ENCODE measurements at places on chromosomes 5 and 9. TPM values are rescaled to one million over a fixed set of nuclear protein-coding genes. Genes with fewer than 3 reads are reported as not detected.

The SOWAHA gene
- total RNA-seq = not detected

The CRB2 gene
- not detected for total RNA-seq

The OR2K2 gene
- total RNA-seq = not detected

The EIF4E1B gene
- not detected for total RNA-seq

The CCL28 gene
- under 0.01 TPM for total RNA-seq

The LCN9 gene
- total RNA-seq = not detected

The UBAP1 gene
- total RNA-seq = 30.6 TPM

All from IMR-90 (cell line).